GM23248 (cell line): ENCODE measurements at places on chromosomes 5 and 9. TPM values are rescaled to one million over a fixed set of nuclear protein-coding genes. Genes with fewer than 3 reads are reported as not detected.

The EGFL7 gene
- 13.7 and 15.3 TPM in 2 replicates for total RNA-seq

The IDNK gene
- total RNA-seq = 1.0 and 1.6 TPM in 2 replicates

DNA sequence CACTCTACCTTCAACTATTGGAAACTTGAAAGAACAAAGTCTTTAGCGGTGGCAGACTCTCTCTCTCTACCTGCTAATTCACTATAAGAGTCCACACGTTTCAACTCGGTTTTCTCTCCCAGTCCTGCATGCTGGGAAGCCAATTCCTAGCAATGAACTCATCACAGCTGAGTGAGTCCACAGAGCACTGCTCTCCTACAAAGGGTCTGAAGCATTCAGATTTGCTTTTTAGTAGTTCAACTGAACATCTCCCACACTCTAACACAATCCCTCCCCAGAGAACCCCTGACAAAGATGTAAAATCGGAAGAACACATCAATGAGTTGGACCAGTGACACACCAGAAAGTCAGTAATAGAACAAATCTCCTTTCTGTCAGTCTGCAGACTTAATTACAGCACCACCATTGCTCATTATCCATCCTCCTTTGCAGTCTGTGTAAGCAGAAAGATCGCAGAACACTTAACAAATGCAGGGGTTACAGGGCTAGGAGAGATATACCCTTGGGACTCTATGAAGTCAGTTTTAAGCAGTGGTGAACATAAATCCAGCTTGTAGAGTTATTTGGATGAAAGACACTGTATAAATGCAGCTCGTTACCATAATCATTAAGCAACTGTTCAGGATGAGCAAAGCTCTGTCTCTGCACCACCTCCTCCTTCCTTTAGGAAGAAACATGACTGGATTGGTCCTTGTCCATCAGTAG is 353.4 kb upstream of the GRIA1 start:
- H3K4me1 ChIP-seq = no peaks in the 10 kb centered on the region
- DNase-seq = no peak
- no peak overlapping the region for H3K27ac ChIP-seq
- no peak overlapping the region for H3K4me3 ChIP-seq
- no peaks in the 10 kb centered on the region for H3K36me3 ChIP-seq
- H3K27me3 ChIP-seq = no peaks in the 10 kb centered on the region

DNA sequence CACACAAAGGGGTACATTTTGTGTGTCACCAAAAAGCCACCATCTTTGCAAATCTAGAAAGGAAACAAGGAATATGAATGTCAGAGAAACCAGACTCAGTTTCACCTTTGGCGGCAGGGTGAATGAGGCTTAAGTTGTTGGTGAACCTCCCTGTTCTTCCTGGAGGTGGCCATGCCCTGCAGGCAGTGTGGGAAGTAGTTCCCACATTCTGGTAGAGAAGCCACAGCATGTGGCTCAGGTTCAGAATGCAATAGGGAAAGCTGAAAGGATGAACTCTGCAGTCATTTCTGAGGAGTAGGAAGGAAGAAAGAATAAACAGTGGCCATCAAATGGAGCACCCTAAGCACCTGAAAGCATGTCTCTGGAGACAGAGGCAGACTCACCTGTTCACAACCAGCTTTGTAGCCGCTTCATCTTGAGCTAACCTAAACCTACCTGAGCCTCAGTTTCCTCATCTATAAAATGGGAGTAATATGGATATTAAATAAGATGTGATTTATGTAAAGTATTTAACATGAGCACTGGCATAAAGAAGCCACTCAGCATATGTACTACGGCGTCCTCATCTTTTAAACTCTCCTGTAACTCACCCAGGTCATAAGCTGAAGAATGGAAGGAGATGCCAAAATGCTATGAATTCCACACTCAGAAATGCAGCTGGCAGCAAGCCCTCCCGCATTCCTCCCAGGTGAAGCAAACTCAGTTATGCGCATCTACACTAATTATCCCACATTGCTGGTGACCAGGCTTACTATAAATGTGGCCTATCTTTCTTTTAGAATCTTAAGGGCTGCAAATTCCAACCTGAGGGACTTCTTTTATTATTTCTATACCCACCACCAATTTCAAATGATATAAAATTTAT is 86.0 kb downstream of the ZNF608 start:
- H3K4me1 ChIP-seq = peaks cover 65% of the 10 kb centered on the region
- no peak overlapping the region for H3K4me3 ChIP-seq
- no peaks in the 10 kb centered on the region for H3K27me3 ChIP-seq
- no peaks in the 10 kb centered on the region for H3K36me3 ChIP-seq
- H3K27ac ChIP-seq = peak overlapping the region; percentile 53

GRCh38 chr5:67299231-67299735 is 102.7 kb upstream of the CD180 start:
- 0 out of 2 replicates have a peak, but pooled peaks cover 5% of the 10 kb centered on the region for H3K27me3 ChIP-seq
- peaks cover 48% of the 10 kb centered on the region for H3K4me1 ChIP-seq
- DNase-seq = peak; percentile 66
- no peaks in the 10 kb centered on the region for H3K36me3 ChIP-seq
- H3K4me3 ChIP-seq = no peak overlapping the region

DNA sequence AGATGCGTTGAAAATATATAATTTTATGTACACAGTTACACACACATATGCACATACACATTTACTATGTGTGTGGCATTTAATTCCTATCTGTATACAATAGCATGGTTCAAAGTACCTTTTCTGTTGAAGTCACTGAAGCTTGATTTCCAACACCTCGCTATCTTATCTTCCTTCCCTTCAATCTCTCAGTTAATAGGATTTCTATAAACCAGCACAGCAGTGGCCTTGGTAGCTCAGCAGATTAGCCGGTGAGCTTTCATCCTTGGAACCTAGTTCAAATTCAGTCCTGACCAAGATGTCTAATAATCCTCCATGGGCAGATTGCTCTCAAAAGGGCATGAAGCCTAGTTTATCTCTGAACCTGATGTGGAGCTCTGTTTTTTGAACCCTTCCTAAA is 2389.5 kb downstream of the MAT2B start:
- no peaks in the 10 kb centered on the region for H3K27me3 ChIP-seq
- DNase-seq = no peak
- no peak overlapping the region for H3K27ac ChIP-seq
- no peaks in the 10 kb centered on the region for H3K36me3 ChIP-seq
- no peak overlapping the region for H3K4me3 ChIP-seq

The PKD2L2 gene
- total RNA-seq = not detected in 2 replicates

- no peaks in the 10 kb centered on the region for H3K36me3 ChIP-seq
- no peak for DNase-seq
- H3K27me3 ChIP-seq = peaks cover 25% of the 10 kb centered on the region
- no peaks in the 10 kb centered on the region for H3K4me1 ChIP-seq
- no peak overlapping the region for H3K27ac ChIP-seq
Observed at GRCh38 chr9:136175616-136176197, 29.2 kb downstream of the LHX3 start.

- DNase-seq = no peak
- no peaks in the 10 kb centered on the region for H3K4me1 ChIP-seq
Observed at GRCh38 chr5:146515473-146516150, 378 bp downstream of the GPR151 start.

DNA sequence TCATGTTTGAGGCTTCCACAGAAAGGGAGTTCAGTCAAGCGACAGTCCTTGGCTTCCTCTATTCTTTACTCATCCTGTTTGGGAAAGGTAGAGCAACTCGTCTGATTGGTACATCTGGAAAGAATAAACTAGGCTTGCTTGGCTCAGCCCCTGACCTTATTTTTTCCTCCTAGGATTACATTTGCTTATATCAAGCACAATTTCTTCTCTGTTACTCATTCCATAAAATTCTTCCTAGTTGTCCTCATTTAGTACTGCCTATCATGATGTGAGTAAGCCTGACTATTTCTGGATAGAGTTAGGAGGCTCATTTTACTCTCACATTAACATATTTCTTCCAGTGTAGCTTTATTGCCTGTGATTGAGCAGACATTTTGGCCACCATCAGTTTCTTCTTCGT is 10.9 kb upstream of the CARNMT1 start:
- H3K4me1 ChIP-seq = peaks cover 35% of the 10 kb centered on the region
- peak overlapping the region; percentile 80 for H3K27ac ChIP-seq
- no peaks in the 10 kb centered on the region for H3K36me3 ChIP-seq
- no peaks in the 10 kb centered on the region for H3K27me3 ChIP-seq

GRCh38 chr9:98702340-98702739 is 6.4 kb downstream of the GABBR2 start:
- no peak overlapping the region for H3K4me3 ChIP-seq
- DNase-seq = no peak
- no peak overlapping the region for H3K27ac ChIP-seq

DNA sequence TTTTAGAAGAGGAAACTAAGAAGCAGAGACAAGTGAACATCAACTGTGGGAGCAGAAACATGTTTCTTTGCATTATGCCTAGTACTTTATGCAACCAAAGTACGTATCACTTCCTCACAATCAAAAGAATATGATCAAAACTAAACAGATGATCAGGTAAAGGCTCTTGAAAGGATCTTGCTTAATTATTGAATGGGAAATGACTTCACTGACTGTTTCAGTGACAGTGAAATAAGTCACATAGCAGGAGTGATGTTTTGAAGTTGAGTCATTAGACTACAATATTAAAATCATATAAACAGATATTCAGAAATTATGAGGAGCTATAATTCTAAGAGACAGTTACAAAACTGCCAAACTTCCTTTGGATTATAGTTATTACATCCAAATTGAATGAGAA is 527.3 kb downstream of the MTRR start:
- H3K36me3 ChIP-seq = no peaks in the 10 kb centered on the region
- H3K4me3 ChIP-seq = no peak overlapping the region
- no peaks in the 10 kb centered on the region for H3K4me1 ChIP-seq
- DNase-seq = peak; percentile 2
- H3K27me3 ChIP-seq = no peaks in the 10 kb centered on the region

- no peak overlapping the region for H3K4me3 ChIP-seq
- H3K36me3 ChIP-seq = no peaks in the 10 kb centered on the region
- DNase-seq = no peak
- peaks cover 20% of the 10 kb centered on the region for H3K4me1 ChIP-seq
- H3K27me3 ChIP-seq = no peaks in the 10 kb centered on the region
Observed at GRCh38 chr9:98360176-98360708, 104.8 kb upstream of the TBC1D2 start.

The OMD gene
- 0.11 TPM in 1 of 2 replicates, not detected in the other for total RNA-seq

DNA sequence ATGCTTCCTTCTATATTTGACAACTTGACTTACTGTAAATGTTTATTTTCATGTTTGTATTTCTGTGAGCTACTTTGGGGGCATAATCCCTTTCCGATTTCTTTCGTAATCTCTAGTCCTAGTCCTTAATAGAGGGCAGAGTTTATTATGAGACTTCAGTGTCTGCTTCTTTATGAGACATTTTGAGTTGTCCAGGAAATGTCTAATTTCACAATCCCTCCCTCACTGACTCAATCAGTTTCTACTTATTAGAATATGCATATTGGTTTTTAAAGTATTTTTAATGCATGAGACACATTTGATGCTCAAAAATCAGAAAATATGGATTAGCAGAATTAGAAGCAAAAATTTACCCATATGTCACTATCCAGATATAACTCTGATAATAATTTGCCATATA is 160.9 kb downstream of the FOCAD start:
- DNase-seq = peak; percentile 48
- no peak overlapping the region for H3K4me3 ChIP-seq
- peaks cover under 1% of the 10 kb centered on the region; the same call in 1 of the 2 replicates for H3K36me3 ChIP-seq
- H3K4me1 ChIP-seq = no peaks in the 10 kb centered on the region
- H3K27me3 ChIP-seq = no peaks in the 10 kb centered on the region

DNA sequence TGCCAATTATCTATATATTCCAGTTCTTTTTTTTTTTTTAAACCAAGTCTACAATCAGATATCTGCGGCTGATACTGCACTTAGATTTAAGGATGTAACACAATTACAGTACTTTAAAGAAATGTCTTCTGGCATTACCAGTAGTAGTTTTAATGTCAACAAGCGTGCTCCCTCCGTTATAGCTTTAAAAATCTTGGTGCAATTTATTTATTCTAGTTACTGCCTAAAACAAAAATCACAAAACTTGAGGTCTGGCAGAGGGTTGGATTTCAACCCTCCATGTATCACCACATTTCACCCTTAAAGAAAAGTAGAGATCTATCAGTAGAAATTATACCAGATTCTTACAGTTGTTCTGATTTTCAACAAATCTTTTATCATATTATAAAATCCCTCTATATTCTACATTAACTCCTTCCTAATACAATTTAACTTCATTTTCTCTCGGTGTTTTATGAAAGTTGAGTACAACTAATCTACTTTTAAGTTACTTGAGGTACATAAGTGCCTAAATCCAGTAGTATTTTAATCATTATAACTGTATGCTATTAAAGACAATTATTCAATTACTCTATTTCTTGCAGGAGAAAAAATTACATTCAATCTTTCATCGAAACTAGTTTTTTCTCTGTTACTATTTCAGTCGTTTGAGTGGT is 2.0 kb upstream of the RICTOR start:
- H3K4me3 ChIP-seq = peak overlapping the region; percentile 32; the same call in 1 of the 2 replicates
- no peak overlapping the region for H3K27ac ChIP-seq
- no peak for DNase-seq
- no peaks in the 10 kb centered on the region for H3K27me3 ChIP-seq
- H3K4me1 ChIP-seq = peaks cover 33% of the 10 kb centered on the region
- H3K36me3 ChIP-seq = no peaks in the 10 kb centered on the region

The FAM120A gene
- 90.5 and 101 TPM in 2 replicates for total RNA-seq
